Stimulated activated CD4-positive, alpha-beta T cell treated with anti-CD3 and anti-CD28 coated beads, Interleukin-2, amount 100 ng/mL, for 48 hours (primary cell): ENCODE measurements at places on chromosomes 12 and 14.

DNA sequence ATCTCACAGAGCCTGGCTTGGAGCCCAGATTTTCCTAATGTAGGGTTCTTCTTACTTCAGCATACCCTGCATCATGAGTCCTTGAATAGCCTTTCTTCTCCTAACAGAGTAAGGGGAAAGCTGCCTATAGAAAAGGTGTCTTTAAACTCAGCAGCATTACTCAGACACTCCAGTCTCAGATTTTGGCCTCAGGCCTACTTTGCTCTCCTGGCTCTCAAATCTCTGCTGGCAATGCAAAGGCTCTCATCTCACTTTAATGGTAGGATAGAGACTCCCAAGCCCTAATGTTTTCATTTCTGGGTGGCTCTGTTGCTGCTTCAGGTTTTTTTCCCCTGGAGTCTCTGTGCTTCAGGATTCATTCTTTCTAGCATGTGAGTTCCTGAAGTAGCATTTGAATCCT lies 9.1 kb upstream of the NKX2-8 start:
- DNase-seq, result no peak

- peak; percentile 59 for DNase-seq
Measured at GRCh38 chr14:69685218-69685616, 73.8 kb downstream of the SUSD6 start.

DNA sequence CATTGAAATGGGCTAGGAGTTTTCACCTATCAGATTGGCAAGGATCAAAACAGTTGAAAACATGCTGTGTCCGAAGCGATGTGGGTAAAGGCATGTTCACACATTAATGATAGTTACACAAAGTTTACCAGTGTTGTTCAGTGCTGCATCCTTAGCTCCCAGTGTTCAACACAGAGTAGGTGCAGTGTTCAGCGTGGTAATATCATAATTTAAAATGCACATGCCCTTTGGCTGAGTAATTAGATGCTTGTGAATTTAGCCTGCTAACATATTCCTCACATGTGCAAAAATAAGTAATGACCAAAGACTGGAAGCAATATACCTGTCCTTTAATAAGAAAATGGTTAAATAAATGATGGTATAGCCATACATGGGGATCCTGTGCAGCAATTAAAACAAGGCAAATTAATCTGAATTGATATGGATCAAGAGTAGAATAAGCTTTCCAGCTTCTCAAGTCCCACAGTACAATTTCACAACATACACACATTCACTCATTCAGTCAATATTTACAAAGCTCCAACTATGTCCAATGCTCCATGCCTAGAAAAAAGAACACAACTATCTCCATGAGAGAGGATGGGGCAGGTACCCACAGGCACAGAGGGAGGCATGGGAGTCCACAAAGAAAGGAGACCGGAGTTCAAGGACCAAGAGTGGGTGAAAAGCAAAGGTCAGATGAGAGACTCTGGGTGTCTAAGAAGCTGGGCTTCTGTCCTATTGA lies 12.8 kb downstream of the TMCC3 start:
- DNase-seq, result no peak

- peak; percentile 72 for DNase-seq
Measured at GRCh38 chr12:27703720-27704452, 6.7 kb upstream of the MRPS35 start.

DNA sequence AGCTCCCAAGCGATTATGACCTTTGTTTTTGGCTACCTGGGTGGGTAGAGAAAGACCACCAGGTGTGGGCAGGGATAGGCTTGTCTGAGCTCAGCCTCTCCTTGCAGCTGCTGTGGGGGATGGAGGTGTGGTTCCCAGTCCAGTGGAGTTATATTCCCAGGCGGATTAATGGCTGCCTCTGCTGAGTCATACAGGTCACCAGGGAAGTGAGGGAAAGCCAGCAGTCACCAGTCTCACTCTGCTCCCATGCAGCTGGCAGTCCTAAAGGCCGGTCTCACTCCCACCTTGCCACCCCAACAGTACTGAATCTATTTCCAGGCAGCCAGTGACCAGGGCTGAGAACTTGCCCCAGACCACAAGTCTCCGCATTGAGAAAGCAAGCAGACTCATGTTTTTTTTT lies 399.2 kb downstream of the VRK1 start:
- DNase-seq, result no peak

DNA sequence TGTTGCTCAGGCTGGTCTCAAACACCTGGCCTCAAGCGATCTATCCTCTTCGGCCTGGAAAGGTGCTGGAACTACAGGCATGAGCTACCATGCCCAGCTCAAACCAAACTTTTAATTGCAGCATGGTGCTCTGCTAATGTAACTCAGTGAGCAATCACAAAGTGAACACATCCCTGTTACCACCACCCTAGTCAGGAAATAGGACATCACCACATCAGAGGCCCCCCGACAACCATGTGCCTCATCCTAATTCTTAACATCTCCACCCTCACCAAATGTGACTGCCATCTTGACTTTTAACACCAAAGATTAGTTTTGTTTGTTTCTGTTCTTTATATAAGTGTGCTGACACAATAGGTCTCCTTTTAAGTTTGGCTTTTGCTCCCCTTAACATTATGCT lies 22.8 kb upstream of the SDR39U1 start:
- DNase-seq, result no peak

GRCh38 chr14:40113671-40114070 lies 681.4 kb upstream of the FBXO33 start:
- no peak for DNase-seq

GRCh38 chr14:46404865-46405811 lies 246.4 kb downstream of the RPL10L start:
- DNase-seq, result no peak

GRCh38 chr12:76032043-76032981 lies 736 bp upstream of the PHLDA1 start:
- DNase-seq, result peak; percentile 43

- no peak for DNase-seq
Measured at GRCh38 chr14:96567289-96567899, 65.2 kb downstream of the PAPOLA start.

GRCh38 chr14:90495357-90496276 lies 98.8 kb downstream of the CALM1 start:
- DNase-seq, result peak; percentile 30

GRCh38 chr12:33589576-33590114 lies 150.0 kb upstream of the SYT10 start:
- DNase-seq, result no peak

GRCh38 chr14:99040711-99041110 lies 231.3 kb downstream of the BCL11B start:
- no peak for DNase-seq

- DNase-seq, result no peak
Measured at GRCh38 chr14:101186992-101187815, 283.7 kb upstream of the RTL1 start.

- no peak for DNase-seq
Measured at GRCh38 chr14:97331058-97331457, 533.9 kb downstream of the VRK1 start.

GRCh38 chr12:102551186-102551585 lies 70.8 kb upstream of the IGF1 start:
- DNase-seq, result no peak

DNA sequence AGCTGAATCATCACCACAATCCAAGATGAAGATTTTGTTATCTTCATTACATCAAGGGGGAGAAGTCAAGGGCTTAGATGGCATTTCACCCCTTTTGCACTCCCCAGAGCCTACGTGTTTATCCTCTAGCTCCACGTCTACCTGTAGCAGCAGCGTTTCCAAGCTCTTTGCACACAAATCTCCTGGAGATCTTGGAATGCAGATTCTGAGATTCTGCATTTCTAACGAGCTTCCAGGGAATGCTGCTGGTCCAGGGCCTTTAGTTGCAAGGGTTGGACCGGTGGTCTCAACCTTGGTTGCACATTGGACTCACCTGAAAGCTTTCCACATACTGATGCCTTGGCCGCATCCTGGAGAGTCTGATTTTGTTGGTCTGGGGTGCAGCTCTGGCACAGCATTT lies 49.5 kb upstream of the STON2 start:
- DNase-seq, result no peak

GRCh38 chr12:109718390-109718789 lies 4.8 kb downstream of the FAM222A start:
- no peak for DNase-seq

GRCh38 chr14:106788534-106788933 lies 1262.2 kb downstream of the TMEM121 start:
- DNase-seq, result no peak

DNA sequence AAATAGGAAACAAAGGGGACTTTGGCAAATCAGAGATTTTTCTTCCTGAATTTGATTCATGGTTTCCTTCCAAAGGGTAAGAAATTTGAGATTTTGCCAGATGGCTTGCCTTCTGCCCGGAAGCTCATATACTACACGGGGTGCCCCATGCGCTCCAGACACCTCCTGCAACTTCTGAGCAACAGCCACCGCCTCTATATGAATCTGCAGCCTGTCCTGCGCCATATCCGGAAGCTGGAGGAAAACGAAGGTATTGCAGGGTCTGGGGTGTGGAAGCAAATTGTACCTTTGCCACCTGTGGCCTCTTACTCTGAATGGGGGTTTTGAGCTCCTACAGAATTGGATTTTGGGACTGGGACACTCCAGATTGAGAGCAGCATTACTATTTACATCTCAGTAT lies 63.5 kb downstream of the FRMD6 start:
- no peak for DNase-seq

DNA sequence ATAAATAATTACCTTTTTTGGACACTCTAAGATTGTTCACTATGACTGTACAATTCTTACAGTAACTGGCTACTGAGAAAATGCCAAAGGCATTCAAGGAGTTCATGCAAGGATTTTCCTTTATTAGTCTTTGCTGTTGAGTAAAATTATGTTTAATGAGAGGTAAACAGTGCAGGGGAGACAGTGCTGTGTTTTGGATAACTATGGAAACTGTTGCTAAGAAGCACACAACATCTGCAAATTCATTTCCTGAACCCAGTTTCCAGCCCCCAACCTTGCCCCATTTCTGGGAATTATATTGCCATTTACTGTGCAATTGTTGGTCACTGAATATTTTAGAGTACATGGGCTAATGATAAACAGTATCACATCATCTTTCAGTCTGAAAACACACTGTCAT lies 1005.8 kb downstream of the TRHDE start:
- DNase-seq, result no peak

DNA sequence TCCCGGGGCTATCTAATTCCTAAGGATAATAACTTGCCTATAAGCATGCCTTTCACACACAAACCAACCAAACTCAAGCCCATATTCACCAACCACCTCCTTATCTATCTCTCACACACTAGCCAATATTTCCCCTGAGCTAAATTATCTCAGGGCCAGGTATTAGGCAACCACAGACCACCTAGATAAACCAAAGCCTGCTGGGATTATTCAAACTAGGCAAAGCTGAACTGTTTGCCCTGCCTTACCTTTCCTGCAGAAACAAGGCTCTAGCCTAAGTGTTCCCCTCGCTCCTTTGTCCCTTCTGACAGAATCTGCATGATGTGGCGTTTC lies 114.7 kb upstream of the EEA1 start:
- DNase-seq, result no peak

DNA sequence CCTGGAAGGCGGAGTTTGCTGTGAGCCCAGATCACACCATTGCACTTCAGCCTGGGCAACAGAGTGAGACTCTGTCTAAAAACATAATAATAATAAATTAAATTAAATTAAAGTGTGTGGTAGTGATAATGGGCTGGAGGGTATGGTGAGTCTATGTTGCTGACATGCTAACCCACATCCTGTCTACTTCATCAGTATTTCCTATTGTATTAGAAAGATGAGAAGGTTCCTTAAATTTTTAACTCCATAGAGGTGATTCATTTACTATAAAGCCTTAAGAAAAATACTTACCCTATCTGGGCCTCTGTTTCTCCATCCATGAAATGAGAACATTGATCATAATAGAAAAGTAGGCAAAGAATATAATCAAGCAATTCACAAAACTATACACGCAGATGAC lies 280.5 kb downstream of the FBXL14 start:
- DNase-seq, result no peak

GRCh38 chr14:72311116-72311515 lies 378.9 kb downstream of the RGS6 start:
- no peak for DNase-seq

GRCh38 chr12:56126732-56127239 lies 1.3 kb upstream of the ESYT1 start:
- no peak for DNase-seq

GRCh38 chr12:62435303-62436163 lies 31.1 kb upstream of the MON2 start:
- DNase-seq, result no peak

DNA sequence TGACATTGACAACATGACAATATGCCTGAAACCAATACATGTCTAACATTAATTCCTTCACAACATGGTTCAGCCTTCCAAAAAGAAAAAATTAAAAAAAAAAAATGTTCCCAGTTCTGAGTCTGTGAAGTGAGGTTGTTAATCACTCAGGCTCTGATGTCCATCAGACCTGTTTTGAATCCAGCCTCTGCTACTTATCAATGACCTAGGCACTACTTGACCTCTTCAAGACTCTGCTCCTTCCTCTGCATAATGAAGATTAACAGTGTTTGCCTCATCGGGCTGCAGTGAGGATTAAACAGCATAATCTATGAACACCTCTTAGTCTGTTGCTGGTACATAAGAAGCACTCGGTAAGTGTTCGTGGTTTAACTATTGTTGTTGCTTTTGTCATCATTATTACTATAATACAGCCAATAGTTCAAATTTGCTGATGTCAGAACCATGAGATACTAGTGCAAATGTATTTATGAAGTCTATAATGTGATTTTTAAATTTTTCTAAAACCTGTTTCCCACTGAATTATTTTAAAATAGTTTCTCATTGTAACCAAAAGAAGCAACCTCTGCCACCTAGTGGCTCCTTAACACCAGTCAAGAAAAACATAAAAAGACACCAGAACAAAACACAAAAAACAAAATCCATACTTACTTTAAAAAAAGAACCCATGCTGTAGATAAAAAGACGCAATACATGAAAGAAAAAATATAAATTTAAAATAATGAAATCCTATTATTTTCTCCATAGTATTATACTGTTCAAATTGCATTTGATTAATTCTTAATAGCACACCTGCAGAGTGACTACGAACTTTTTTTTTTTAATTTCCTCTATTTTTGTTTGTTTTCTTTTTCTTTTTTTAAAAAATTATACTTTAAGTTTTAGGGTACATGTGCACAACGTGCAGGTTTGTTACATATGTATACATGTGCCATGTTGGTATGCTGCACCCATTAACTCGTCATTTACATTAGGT lies 20.3 kb upstream of the TMX1 start:
- DNase-seq, result no peak

GRCh38 chr14:68814539-68815297 lies 21.9 kb upstream of the ZFP36L1 start:
- DNase-seq, result no peak

- DNase-seq, result no peak
Measured at GRCh38 chr14:28300356-28300755, 466.2 kb upstream of the FOXG1 start.
